ENCODE measurements at places on chromosomes 2 and 18.
A peak's percentile ranks its signal among the peaks of the same experiment; 100 is the strongest.

DNA sequence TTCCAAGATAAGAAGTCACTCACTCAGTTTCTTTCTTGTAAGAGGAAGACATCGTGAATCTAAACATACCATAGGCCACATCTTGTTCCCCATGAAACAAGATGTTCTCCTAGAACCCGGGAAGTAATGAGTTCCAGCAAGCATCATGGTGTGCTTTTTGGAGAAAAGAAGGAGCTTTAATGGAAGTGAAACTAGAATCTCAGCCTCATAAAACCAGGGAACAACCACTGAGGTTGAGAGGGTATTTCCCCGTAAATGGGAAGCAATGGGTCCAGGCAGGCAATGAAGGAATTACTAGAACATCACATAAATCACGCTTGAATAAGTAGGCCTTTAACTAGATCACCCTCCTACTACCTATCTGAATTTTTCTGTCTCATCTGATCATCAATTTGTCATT, 40.3 kb downstream of the PSTPIP2 start:
- DNase-seq = no peak

DNA sequence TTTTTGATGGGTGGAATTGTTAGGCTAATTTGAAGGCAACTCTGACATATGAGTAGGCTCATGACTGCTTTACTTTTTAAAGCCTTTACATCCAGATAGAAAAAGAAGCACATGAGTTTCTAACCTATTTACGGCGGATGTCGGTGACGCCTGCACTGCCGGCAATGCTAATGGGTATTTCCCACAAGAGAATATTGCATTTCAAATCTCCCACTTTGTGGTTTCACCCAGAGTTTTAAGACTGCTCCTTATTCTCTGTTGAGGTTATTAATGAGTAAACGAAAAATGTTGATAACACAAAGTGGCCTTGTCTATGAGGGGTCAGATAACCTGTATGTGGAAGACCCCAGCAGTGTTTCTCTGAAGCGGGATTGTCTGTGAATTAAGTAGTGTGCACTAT, 14.0 kb downstream of the CCDC85A start:
- DNase-seq = no peak

DNA sequence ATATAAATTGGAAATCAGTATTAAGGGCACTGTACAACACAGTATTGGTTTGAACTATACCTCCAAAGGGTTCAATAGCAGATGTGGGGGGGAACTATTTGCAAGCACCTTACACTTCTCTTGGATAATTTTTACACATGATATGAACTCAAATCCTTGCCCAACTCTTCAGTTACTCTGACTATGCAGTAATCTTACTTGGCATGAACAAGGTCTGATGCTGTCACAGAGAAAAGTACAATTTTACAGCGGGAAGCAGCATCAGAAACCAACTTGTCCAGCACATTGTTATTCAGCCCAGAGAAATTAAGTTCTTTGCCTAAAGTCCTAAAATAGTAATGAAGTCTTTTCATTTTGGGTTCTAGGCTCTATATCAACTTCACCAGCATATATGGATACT, 98.2 kb downstream of the ZNF521 start:
- no peak for DNase-seq

DNA sequence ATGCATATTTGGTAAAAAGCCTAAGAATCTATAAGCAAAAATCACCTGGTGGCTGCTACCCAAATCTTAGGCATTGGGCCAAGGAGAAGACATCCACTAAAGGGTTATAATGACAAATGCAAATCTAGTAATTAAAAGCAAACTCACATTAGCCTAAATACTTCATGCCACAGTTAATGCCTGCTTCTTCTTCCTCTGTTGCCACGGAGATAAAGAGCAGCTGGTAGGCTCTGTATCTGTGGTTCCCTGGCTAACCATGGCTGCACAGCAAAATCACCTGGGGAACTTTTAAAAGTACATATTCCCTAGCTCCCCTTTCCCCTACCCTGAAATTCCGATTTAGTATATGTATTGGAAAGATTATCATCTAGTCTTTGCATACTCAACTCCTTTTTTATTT, 114.3 kb downstream of the LNPK start:
- no peak for DNase-seq

GRCh38 chr2:226796840-226797288, 2.8 kb downstream of the IRS1 start:
- no peak for DNase-seq

GRCh38 chr2:46816151-46816845, 99.3 kb downstream of the MCFD2 start:
- DNase-seq = no peak

DNA sequence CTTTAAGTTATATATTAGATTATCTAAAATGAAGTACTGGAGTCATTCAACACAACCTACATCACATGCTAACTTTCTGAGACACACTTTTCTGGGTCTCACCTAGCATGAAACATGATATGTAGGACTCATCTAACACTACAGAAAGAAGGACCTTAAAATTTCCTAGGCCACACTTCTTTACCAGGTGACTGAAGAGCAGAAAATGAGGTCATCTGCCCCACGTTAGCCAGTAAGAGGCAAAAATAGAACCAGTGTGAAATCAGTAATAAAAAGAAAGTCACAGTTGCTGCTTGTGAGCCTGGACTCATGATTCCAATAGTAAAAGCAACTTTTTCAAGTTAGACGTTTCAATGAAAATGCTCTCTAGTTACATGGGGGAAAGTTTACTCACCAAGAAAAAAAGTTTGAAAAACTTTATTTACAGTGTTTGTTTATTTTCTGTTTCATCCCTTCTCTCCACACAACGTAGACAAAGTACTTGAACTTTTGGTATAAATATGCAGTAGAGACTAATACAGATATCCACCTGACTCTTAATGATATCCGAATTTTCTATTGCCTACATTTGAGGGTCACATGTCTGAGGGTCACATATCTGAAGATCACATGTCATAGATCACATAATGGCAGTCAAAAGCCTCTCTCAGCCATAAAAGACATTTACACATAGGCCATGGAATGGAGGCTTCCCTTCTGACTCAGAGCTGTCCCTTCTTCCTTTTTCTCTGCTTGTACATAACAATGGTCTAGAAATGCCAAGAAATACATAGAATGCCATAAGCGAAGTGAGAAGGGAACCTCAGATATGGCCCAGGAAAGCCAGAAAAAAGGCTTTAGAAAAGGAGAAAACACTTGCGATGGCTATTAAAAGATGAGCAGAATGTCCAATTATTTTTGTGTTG, 362.9 kb downstream of the ZEB2 start:
- DNase-seq = no peak

DNA sequence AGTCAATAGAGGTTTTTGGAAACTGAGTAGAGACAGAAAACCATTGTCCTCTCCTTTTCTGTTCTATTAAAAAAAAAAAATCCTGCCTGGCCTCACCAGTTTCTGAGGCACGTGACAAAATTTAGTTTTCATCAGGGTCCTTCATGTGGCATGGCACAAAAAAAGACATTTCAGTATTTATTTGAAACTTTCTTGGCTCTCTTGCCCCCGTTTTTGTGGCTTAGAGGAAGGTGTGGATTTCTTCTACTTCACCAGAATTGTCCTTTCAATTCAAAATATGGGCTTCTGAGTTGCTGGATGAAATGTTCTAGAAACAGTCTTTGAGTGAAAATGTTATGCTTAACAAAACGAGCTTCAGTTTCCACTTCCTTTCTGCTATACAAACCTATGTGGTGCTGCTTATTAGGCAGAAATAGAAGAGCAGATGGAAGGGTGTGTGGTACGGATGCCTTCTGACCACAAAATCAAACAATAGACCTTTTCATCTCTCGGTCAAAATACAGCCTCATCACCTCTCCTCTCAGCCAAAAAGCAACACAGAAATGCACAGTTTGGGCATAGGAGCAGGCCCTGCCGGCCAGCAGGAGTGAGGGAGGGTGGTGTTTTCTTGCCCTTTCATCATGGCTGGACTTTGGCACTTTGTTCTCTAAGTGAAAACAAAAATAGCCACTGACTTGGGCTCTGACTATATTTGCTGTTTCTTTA, 89.2 kb downstream of the SH3RF3 start:
- DNase-seq = no peak

DNA sequence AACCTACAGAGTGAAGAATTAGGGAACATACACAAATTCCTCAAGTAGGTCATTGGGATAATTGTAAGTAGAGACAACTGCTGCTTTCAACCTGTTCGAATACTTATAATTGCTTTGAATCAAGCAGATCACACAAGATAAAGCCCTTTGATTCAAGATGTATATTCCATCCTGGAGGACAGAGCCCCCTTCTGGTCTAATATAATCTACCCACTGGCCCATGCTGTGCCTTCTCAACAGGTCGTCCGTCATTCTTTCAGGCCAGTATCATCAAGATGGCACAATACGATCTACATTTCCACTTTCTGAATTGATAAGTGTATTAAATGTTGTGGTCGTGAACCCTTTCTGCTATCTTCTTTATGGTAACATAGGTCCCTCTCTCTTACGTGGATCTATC, 387.0 kb upstream of the CDH19 start:
- DNase-seq = no peak

DNA sequence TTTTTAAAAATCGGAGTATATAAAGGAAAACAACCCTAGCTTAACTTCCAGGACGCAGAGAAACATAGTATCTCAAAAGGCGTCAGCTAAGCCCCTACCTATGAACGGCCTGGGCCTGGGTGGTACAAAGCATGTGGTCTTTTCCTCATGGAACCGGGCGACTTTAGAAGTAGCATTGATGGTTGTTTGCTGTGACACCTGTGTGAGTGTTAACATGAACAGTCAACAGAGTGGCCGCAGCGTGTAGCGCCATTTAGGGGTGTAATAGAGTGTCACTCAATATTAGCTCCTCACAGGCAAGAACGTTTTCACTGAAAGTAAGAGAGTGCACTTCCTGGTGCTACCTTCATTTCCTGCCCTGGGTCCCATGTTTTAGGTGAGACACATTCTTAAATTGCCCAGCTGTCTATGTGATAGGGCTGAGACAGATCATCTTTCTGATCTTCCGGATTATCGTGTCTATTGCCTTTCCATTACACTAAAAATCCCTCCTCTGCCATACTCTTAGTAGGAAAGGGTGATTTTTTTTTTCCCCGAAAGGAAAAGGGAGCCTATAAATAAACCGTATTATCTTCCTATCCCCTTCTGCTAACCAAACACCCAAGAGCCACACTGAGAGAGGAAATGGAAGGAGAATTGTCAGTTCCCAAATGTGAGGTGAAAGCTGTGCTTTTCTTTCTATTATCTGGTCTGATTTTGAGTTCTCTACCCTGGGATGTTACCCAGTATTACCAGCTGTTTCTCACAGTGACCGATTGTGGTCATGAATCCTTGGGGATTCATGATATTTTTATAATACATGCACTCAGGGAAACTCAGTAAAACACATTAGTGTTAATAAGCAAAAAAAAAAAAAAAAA, 1.3 kb downstream of the GORASP2 start:
- DNase-seq = peak; percentile 47

- DNase-seq = no peak
These were observed 82.6 kb downstream of the ZNF532 start for GRCh38 chr18:58947136-58947732.

DNA sequence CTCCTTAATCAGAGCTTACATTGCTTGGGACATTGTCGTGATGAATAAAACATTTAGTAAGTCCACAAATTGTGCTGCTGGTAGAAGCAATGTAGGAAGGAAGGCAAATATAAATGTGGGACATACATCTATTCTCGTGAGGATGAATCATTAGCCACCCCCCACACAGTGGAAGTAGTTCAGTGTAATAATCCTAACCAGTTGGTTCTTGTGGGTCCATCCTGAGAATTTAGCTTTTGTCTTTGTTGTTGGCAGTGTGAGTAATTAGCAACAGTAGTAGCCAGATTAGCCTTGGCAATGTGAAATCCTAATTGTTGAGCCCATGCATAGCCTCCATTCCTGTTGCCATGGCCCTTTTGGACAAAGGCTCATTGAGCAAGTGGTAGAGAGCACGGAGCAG, 532.1 kb downstream of the FBXO15 start:
- no peak for DNase-seq

DNA sequence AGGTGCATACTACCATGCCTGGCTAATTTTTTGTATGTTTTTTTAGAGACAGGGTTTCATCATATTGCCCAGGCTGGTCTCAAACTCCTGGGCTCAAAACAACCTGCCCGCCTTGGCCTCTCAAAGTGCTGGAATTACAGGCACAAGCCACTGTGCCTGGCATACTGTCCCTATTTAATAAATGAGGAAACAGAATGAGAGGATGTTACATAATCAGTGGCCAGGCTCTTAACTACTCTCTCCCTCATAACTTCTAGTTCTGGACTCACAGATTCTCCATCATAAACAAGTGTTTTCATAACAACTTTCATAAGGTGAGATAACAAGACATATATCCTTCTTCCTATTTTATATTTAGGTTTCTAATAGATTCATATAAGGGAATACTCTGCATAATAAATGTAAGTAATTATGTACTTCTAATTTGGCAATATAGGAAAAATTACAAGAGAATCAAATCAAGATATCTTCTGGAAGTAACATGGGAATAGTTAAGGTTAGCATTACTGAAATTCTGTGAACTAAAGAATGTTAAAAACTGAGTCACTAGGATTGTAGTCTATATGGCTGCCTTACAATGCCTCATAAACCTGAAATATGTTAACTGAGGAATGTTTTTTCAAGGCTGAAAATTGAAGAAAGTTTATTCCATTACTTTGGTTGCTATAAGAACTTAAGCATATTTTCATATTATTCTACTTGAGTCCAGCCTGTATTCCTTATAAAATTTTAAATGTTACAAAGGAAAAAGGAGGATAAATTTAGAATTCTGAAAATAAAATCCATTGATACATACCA, 71.3 kb downstream of the SLC25A12 start:
- no peak for DNase-seq

GRCh38 chr18:79394534-79395307, 1.0 kb upstream of the NFATC1 start:
- peak; percentile 52 for DNase-seq

GRCh38 chr18:8615397-8616027, 6.3 kb downstream of the RAB12 start:
- DNase-seq = no peak

- DNase-seq = no peak
These were observed 22.0 kb upstream of the UPP2 start for GRCh38 chr2:158079672-158080071.

- DNase-seq = no peak
These were observed 396.5 kb downstream of the TNS1 start for GRCh38 chr2:217606296-217606695.

GRCh38 chr18:44893045-44893706, 212.5 kb downstream of the SETBP1 start:
- no peak for DNase-seq

All from CD8-positive, alpha-beta memory T cell (primary cell).